ENCODE measurements at places on chromosomes 11 and 22.

DNA sequence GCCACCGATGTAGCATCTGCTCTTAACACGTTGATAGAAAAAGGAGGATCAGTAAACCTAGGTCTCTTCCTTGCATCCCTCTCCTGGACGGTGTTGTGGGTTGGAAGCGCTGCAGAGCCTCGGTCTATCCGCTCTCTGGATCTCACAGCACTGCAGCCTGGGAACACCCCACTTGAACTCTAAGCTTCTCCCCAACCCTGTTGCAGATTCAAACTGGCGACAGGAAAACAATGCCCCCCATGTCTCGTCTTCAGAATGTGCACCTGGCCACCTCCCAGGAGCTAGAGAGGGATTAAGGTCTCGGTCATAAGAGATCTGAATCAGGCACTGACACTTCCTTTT lies 454 bp downstream of the TMEM218 start:
- DNase-seq = no peak

DNA sequence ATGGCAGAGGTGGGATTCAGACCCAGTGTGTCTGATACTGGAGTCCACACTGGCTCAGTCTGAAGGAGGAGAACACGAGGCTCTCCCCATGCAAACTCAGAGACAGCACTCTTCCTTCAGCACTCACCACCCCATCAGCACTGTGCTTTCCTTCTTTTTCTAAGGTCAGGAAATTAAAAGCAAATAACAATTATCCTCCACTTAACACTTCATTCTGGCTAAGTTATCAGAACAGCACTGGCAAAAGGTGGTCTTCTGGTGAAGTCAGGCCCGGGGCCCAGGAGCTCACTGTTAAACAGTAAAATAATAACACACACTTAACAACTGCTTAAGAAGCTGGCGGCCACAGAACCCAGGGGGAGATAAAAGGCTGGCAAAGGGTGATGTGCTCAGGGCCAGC lies 107.1 kb downstream of the NAT10 start:
- DNase-seq = no peak

DNA sequence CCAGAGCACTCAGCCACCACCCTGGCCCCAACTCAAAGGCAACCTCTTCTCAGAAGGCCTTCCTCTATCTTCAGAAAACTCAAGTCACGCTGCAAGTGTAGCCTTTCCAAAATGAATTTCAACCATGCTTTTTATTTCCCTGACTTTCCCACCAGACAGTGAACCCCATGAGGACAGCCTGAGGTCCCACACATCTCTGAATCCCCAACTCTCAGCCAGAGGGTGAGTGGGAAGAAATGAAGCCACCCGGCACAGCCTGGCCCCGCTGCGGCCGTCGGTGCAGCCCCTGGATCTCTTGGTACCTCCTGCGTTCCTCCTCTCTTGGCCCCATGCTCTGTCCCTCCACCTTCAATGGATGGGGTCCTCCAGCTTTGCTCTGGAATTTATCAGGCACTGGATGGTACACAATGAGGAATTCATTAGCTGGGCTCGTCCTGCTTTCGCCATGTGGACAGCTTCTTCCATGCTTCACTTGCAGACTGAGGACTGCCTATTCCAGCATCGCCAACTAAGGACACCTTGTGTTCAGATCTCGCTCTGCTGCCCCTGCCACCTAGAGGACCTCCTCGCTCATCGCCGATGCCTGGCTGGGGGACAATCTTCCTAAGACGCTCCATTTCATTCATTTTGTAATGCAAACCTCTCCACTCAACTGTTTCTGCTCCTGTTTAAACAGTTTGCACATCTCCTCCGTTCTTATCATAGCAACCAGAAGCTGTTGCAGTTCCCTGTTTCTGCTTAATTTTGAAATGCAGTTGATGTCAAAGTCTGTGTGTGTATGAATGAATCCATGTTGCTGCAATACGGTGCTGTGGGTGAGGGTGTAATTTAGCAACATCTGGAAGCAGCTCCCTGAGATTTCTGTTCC lies 672.1 kb downstream of the TBC1D22A start:
- no peak for DNase-seq

GRCh38 chr11:32962016-32962415 lies 53.7 kb upstream of the DEPDC7 start:
- no peak for DNase-seq

- DNase-seq = no peak
Measured at GRCh38 chr11:106233191-106233590, 155.7 kb downstream of the AASDHPPT start.

GRCh38 chr11:73074319-73074718 lies 67.8 kb downstream of the FCHSD2 start:
- DNase-seq = no peak

DNA sequence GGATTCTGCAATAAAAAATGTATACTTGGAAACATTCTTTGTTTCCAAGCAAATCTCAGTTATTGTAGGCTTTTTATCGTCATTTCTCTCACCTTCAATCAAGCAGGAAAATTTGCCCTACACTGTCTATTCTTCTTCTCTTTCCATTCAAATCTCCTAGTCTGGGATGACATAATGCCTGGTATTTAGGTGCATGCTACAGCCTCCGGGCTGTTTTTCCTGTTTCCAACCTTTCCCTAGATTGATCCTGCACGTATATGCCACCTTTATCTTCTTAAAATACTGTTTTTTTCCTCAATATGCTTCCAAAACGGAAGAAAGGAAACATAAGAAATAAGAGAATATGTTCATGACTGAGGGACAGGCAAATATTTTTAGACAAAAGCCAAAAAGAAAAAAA lies 249.1 kb upstream of the UBASH3B start:
- DNase-seq = no peak

GRCh38 chr11:111560800-111561199 lies 20.3 kb downstream of the LAYN start:
- DNase-seq = no peak

DNA sequence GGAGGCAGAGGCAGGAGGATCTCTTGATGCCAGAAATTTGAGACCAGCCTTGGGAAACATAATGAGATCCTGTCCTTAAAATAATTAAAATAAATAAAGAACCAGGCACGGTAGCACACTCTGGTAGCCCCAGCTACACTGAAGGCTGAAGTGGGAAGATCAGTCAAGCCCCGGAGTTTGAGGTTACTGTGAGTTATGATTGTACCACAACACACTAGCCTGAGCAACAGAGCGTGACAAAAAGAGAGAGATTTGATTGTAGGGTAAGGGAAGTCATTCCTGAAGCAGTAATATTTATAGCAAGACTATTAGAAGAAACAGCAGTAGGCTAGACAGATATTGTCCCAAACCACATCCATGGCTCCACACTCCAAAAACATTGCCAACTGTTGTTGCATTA lies 1408.4 kb upstream of the TENM4 start:
- DNase-seq = no peak

GRCh38 chr11:35046681-35047080 lies 92.3 kb upstream of the CD44 start:
- DNase-seq = no peak

- no peak for DNase-seq
Measured at GRCh38 chr22:38709306-38709705, 3.6 kb downstream of the GTPBP1 start.

GRCh38 chr22:29872989-29873388 lies 10.0 kb upstream of the MTMR3 start:
- no peak for DNase-seq

GRCh38 chr11:19526119-19526518 lies 186.5 kb upstream of the NAV2 start:
- no peak for DNase-seq

GRCh38 chr11:77771135-77771534 lies 49.4 kb downstream of the RSF1 start:
- no peak for DNase-seq

DNA sequence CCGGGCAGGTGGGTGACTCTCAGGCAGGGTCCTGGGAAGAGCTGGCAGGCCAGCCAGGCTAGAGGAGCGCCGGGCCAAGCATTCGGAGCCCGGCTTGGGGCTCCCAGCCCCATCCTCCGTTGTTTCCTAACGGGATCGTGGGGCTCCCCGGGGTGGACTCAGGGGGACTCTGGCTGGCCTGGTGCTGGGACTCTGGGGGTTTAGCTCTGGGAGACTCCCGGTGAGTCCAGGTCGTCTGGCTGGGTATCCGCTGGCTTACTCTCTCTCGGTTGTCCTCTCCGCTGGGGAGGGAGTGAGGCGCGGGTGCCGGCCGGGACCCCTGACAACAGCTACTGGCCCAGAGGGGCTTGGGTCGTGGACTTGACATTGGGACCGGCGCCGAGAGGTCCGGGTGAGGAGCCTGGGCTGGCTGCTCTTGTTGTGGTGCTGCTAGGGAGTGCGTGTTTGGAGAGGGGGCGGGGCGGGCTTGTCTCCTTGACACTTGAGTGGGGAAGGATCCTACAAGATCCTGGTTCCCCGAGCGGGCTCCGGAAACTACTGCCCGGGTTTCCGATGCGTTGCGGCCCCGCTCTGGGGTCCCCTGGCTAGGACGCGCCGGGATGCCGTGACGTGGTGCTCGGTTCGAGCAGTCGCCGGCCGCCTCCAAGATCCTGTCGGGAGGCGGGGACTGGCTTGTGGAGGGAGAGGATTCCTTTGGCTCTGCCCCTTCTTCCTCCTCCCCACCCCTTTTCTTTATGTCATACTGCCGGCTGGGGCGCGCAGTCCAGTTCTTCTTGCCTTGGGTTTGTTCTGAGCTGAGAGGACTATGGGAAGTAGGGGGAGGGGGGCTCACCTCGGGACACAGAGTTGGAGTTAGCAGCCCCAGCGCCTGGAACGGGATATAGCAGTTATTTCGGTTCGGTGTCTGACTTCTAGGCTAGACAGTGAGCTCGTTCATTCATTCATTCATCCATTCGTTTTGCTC lies 585 bp downstream of the EMSY start:
- peak; percentile 65 for DNase-seq

DNA sequence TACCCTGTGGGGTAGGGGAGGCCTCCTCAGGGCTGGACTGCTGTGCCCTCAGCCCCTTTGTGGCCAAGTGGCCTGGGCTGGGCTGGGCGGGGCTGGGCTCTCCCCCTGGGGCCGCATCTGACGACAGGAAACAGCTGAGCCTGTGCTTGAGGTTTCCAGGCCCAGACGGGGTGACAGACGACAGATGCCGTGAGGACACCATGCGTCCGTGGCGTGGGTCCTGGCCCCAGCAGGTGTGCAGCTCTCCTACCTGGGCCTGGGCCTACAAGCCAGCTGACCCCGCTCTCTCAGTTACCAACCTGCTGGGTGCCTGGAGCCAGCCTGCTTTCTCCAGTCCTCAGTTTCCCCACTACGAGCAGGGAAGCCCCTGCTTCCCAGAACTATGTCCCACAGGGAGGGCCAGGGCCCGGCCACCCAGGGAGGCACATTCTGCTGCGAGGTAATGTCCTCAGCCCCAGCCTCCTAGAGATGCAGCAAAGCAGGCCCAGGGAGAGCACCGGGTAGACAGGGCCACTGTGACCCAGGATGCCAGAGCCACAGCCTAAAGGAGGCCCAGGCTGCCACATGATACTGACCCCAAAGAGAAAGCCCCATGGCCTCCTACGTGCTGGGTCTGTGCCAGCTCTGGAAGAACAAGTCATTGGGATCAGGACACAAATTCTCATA lies 181.3 kb downstream of the IGLL1 start:
- DNase-seq = no peak

DNA sequence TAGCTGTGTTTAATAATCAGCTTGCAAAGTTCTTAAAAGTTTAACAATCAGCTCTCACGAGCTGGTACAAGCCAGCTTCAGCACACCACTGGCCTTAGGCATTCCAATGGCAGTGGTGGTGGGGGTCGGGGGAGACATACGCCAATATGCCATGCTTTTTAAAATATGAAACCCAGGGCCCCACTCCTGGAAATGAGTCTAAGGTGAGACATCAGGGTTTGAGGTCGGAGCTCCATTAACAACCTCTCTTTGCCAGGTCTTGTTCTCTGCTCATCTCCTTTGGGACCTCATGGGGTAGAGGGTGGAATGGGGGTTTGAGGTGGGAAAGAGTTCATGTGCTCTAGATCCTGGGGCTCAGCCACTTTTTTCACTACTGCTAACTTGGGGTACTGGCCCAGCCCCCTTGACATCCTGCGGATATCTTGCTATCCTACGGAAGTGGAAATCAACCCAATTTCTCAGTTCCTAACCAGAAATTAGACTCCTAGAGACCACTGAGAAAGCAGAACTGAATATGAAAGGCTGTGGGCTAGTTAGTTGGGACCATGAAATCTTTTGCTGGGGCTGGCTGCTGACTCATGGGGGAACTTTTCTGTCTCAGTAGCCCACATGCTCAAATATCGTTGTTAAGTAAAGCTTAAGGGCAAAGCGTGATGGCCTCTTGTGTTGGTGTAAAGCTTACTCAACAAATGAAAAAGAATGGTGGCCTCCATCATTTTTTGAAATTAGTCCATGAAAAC lies 90.1 kb downstream of the PDHX start:
- no peak for DNase-seq

DNA sequence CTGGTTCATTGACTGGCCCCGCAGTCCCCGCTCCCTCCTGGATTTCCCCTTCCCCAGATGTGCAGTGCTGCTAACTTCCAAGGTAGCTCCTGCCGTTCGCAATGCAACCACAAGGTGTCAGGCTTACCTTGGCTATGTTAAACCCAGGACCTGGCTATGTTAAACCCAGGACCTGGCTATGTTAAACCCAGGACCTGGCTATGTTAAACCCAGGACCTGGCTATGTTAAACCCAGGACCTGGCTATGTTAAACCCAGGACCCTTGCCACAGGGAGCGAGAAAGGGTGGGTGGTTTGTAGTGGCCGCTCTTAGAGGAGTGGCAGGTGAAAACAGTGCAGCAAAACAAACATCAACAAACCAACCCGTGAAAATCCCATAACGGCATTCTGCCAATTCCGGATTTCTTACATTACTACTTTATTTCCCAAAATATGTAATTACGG lies 2.9 kb upstream of the ADAMTS8 start:
- DNase-seq = peak; percentile 21

DNA sequence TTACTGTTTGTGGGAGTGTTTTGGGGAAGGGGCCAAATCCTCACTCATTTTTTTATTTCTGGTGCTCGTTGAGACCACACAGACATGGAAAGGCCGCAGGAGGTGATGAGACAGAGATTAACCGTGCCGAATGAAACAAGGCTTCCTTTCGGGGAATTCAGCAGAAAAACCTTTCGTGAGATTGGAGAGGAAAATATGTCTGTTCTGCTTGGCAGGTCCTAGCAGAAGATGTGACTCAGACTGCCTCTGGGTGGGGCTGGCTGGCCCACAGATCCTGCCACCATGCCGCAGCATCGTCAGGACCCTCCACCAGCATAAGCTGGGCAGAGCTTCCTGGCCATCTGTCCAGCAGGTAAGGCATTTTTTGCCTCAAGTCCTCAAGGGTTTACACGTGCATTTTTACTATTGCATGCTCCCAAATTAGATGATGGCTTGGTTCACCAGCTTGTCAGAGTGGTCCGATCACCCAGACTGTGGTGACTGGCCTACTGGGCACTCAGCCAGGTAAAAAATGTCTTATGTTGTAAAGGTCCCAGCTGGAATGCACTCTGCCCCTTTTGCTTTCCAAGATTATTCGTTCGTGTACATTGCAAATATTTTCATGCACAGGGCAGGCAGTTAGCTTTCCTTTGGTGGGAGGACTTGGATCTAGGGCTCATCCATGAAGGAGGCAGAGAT lies 1.5 kb downstream of the DDB2 start:
- DNase-seq = no peak

- DNase-seq = no peak
Measured at GRCh38 chr11:9977554-9977953, 313.7 kb downstream of the SWAP70 start.

Measured in hypothalamus (tissue), 51 donors.